Stimulated activated CD4-positive, alpha-beta T cell treated with anti-CD3 and anti-CD28 coated beads, Interleukin-4, amount 100 ng/mL, for 24 hours (primary cell): ENCODE measurements at places on chromosomes 5 and 9.
A peak's percentile ranks its signal among the peaks of the same experiment; 100 is the strongest.

DNA sequence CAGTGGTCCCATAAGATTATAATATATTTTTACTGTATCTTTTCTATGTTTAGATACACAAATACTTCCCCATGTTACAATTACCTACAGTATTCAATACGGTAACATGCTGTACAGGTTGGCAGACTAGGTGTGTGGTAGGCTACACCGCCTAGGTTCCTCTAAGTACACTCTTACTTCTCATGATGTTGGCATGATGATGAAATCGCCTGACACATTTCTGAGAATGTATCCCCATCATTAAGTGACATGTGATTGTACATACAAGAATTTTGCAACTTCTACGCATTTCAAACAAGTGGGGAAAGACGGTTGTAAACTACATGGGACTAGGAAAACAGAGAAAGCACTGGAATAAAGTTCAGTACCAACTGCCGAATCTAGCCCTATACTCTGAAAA, 53.3 kb downstream of the SETX start:
- DNase-seq, result no peak

DNA sequence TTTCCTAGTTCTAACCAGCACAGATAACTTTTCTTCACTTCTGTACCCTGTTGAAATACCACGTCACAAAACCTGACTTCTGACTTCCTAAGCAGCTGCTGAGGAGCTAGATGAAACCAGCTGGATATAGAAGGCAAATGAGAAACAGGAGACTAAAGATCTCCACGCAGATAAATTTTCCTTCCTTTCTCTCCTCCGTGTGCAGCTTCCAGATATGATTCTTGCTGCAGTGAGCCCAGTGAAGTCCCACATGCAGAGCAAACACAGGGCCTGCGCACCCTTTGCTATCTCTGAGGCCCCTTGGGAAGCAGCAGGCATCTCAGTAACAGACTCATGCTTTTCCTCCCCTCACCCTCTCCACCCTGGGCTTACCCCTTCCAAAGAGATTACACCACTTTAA, 1638.3 kb downstream of the MAT2B start:
- no peak for DNase-seq

DNA sequence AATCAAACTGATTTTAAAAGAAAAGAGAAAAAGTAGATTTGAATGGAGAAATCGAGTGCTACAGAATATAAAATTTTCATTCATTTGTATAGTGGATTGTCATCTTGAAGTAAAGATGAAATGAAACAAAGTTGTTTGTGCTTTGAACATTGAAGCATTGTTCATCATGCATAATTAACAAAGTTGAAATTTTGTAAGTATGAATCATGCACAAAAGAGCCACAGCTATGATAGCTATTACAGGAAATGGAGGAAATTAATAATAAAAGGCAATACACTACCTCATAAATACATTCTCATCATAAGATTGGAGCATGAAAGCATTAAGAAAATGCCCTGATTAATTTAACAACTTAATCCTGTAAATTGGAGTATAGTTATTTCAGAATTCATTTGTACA, 153.4 kb upstream of the TLX3 start:
- no peak for DNase-seq

- no peak for DNase-seq
Measured at GRCh38 chr5:94347130-94347529, 271.3 kb downstream of the KIAA0825 start.

GRCh38 chr5:133425222-133425621, 187.1 kb downstream of the FSTL4 start:
- DNase-seq, result no peak

- no peak for DNase-seq
Measured at GRCh38 chr5:180133971-180134508, 62.5 kb upstream of the RNF130 start.

DNA sequence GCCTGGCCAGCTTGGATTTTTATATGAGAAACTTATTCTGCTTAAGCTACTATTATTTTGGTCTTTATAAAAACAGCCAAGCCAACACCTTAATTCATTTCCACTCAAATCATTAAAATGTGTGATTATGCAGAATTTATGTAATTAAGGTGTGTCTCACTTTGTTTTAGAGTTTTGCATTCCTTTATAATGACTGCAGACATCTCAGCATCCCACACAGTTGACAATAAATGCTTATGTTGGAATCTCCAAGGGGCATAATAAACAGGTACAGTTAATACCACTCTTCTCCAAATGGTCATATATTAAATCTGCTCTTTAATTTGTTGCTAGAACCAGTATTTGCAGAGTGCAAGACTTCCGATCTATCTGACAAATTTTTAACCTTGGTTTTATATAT, 34.3 kb downstream of the ARL15 start:
- no peak for DNase-seq

- DNase-seq, result no peak
Measured at GRCh38 chr9:125820100-125820804, 73.1 kb downstream of the PBX3 start.

GRCh38 chr9:127983847-127984289, 3.1 kb upstream of the EEIG1 start:
- no peak for DNase-seq

GRCh38 chr5:143341807-143342570, 61.5 kb downstream of the NR3C1 start:
- peak; percentile 21 for DNase-seq

GRCh38 chr9:27154908-27155307, 45.9 kb downstream of the TEK start:
- DNase-seq, result no peak

- DNase-seq, result no peak
Measured at GRCh38 chr9:6843742-6844141, 86.0 kb downstream of the KDM4C start.

DNA sequence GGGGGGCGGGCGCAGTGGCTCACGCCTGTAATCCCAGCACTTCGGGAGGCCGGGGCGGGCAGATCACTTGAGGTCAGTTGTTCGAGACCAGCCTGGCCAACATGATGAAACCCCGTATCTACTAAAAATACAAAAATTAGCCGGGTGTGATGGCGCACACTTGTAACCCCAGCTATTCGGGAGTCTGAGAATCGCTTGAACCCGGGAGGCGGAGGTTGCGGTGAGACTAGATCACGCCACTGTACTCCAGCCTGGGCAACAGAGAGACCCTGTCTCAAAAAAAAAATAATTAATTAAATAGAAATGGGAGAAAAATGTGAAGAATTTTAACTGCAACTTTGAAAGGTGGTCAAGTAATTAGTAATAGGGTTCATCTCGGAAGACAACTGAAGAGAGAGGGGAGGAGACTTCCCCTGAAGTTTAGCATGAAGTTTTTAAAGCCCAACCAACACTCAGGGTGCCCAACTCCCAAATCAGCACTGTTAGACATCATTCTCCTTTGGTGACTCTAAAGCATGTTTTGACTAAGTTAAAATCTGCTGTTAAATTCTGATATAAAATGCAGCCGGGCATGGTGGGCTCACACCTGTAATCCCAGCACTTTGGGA, 1.4 kb upstream of the CSNK1A1 start:
- no peak for DNase-seq

DNA sequence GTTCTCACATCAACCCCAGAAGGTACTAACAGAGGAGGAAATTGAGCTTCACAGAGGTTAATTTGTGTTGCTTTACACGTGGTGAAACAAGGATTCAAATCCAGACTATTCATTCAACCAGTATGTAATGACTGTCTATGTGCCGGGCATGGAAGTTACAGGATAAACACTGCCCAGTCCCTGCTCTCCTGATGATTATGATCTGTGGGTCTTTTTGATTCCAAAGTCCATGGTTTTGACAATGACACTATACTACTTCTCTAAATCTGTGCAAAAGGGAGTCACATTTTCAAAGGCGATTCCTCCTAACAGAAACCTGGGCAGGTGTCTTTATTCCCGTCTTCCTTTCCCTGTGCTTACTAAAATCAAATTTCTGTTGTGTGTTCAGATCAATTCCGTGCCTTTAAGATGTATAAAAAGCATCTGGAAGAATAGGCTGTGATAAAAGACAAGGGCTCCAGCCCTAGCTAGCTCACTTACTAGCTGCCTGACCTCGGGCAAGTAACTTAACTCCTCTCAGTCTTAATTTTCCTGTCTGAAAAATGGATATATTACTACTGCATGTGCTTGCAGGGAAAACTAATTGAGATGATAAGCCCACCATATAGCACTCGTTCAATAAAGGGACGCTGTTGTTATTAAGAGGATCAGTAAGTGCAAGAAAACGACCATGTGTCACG, 970 bp upstream of the CREBRF start:
- no peak for DNase-seq

- no peak for DNase-seq
Measured at GRCh38 chr9:4333231-4333740, 33.4 kb upstream of the GLIS3 start.

DNA sequence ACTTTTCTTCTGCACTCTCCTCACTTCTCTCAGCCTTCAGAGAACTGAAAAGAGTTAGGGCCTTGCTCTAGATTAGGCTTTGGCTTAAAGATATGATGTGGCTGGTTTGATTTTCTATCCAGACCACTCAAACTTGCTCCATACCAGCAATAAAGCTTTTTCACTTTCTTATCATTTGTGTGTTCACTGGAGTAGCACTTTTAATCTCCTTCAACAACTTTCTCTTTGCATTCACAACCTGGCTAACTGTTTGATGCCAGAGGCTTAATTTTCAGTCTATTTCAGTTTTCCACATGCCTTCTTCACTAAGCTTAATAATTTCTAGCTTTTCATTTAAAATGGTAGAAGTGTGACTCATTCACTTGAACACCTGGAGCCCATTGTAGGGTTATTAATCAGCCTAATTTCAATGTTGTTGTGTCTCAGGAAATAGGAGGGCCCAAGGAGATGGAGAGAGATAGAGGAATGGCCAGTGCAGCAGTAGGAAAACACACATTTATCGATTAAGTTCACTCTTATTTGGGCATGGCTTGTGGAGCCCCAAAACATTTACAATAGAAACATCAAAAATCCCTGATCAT, 5.9 kb downstream of the ATPSCKMT start:
- DNase-seq, result no peak

GRCh38 chr5:177029498-177029897, 7.0 kb downstream of the ZNF346 start:
- DNase-seq, result no peak

DNA sequence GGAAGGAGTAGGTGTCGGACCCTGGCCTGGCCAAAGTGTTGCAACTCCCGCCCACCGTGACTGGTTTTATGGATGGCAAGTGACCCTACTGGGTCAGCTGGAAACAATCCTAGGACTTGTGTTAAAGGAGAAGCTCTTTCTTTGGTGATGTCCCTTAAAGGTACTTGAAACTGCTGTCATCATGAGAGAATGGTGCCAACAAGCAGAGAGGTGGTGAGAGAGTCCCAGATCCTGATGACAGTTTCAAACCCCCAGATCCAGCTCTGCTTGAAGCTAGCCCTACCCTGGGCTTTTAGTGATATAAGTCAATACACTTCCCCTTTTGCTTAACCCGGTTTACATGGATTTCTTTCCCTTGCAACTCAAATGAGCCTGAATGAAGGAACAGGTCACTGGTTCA, 72.5 kb upstream of the UBTD2 start:
- no peak for DNase-seq

DNA sequence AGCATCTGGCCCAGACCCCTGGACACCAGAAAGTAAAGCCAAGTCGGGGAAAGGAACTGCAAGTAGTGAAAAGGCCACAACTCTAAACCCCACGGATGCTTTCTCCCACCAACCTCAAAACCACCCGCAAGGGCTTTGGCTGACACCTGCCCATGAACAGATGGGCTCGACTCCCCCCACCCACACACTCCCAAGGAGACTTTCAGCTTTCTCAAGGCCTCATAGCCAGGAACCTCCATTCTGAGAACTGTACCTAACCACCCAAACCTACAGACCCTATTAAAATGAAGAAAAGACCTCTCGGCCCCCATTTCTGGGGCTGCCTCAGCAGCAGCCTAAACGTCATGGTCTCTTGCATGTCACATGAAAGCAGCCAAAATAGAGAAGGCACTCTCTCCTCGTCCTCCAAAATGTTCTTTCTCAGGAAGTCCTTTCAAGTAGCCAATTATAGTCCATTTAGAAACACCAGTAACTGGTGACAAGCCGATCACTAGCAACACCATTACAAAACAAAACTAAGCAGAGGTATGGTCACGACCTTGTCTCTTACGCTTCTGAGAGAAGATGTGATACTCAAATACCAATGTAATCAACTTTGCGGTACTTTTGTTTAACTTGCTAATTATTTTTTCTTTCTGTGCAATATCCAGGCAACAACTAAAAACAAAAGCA, 2.9 kb downstream of the B4GALT1 start:
- DNase-seq, result no peak

GRCh38 chr9:32915802-32916201, 85.6 kb downstream of the APTX start:
- no peak for DNase-seq

GRCh38 chr5:157068785-157069184, 9.9 kb upstream of the HAVCR1 start:
- DNase-seq, result no peak

- no peak for DNase-seq
Measured at GRCh38 chr5:83096660-83097339, 19.5 kb downstream of the XRCC4 start.

- no peak for DNase-seq
Measured at GRCh38 chr9:96188571-96188970, 113.4 kb downstream of the HSD17B3 start.

- no peak for DNase-seq
Measured at GRCh38 chr5:143592648-143593047, 189.2 kb upstream of the NR3C1 start.

DNA sequence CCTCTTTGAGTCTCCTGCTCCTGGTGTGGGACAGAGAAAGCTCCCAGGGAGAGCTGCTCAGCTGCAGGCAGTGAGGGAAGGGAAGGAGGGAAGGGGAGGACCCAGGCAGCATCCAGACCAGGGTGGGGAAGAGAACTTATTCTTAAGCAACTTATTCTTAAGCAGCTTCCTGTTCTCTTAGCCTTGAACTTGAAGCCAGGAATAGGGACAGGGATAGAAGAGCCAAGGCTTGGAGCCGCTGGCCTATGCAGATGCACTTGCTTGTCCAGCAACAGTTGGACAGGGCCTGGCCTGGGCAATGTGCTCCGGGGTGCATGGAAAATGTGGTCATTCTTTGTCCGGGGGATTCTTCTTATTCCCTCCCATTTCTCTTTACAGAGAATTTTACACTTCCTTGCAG, 31.4 kb upstream of the SPTLC1 start:
- DNase-seq, result no peak

DNA sequence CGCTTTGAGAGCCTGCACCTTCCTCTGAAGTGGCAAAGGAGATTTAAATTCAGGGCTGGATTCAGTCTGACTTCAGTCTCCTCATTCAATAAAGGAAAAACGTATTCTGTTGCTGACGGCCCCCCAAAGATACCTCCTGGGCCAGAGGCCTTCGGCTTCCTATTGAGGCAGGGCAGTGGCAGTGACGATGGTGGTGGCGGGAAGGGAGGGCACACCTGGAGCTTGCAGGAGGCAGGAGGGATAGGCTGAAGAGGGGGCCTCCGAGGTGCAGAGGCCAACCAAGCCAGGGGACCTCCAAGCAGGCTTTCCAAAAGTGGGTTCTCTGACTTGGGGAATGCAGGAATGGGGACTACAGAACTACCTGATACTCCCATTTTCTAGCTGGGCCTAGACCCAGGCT, 15.9 kb downstream of the RNF44 start:
- no peak for DNase-seq
